ENCODE measurements at places on chromosomes 3 and 15.

DNA sequence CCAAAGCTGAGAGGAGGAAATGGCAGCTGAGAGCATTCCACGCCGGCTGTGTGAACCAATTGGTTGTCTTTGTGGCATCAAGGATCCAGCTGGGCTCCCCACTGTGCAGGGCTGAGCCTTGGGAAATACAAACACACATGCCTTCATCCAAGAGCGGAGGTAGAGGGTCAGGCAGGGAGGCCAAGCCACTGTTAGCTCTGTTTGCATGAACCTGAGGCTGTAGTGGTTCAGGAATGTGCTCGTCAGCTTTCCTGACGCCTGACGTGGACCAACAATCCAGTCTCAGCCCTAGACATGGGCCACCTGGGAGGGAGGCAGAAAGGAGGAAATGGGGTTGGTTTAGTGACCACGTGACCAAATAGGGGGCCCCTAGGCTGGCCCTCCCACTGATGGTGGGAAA is 276.9 kb downstream of the TLE3 start:
- DNase-seq, result no peak

DNA sequence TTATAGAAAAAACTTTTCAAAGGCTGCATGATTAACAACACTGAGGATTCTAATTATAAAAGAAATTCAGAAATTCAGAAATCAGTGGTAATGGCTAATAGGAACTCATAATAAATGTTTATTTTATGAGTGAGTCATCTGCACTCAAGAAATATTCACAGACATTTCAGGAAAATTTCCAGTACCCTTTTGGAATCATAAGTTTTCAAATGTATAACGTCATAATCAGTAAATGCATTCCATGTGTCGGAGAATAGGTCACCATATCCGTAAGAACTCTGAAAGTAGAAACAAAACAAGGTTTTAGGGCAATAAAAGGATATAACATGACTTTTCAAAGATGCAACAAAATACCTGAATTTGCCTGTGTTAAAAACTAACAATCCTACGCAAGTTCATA is 24.7 kb downstream of the EOGT start:
- DNase-seq, result no peak

GRCh38 chr3:192918275-192918588 is 576 bp upstream of the MB21D2 start:
- no peak for DNase-seq

DNA sequence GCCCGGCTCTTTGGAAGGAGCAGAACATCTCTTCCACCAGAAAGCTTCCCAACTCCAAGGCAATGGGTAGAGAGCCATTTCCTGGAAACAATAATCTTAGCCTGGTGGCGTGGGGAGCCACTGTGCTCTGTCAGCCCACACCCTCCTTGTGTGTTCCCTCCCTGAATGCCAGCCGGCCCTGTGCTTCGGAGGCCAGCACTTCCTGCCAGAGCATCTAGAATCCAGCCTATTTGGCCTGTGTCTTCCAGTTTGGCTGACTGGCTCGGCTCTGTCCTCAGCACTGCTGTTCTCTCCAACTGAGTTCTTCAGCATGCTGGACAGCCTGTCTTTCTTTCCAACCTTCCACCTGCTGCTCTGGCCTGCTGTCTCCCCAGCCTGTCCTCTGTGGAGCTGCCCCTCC is 349.3 kb downstream of the MFSD1 start:
- no peak for DNase-seq

GRCh38 chr3:85054579-85054978 is 95.8 kb downstream of the CADM2 start:
- no peak for DNase-seq

DNA sequence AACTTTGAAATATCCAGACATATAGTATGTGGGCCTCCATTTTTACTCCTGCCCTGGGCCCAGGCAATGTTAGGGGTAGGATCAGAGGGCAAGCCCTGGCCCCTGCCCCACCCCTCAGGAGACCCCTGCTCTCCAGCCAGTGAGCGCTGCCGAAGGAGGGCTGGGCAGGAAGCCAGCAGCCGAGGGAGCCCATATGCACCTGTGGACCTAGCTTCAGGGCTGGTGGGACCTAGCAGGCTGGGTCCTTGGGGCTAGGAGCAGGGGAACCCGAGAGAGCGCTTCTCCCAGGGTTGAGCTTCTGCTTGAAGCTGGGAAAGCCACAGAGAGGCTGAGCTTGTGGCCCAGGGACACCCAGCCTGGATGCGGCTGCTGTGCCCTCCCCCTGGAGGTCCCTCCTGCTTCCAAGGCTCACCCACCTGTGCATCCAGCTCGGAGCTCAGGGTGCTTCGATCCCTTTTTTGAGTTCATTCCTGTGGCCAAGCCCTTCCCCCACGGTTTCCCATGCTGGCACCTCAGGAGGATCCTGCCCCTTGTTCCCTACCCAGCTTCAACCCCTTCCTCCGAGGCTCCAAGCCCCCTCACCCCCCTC is 21.0 kb upstream of the CYP11A1 start:
- no peak for DNase-seq

DNA sequence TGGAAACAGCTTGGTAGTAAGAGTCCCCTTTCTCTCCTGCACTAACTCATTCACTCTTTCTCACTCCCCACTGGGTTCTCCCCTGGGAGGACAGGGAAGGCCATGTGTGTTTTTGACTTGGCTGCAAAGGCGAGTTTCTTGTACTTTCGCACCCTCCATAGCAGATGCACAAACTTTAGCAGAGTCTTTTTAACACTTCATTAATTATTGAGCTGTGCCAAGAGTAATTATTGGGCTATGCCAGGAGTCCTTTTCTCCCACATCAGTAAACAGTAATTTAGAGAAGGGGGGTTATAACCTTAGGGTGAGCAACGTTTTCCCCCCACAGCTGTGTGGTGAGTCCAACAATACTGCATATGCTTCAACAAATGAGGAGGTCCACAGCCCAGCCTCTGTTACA is 224.4 kb upstream of the ATP11B start:
- DNase-seq, result no peak

DNA sequence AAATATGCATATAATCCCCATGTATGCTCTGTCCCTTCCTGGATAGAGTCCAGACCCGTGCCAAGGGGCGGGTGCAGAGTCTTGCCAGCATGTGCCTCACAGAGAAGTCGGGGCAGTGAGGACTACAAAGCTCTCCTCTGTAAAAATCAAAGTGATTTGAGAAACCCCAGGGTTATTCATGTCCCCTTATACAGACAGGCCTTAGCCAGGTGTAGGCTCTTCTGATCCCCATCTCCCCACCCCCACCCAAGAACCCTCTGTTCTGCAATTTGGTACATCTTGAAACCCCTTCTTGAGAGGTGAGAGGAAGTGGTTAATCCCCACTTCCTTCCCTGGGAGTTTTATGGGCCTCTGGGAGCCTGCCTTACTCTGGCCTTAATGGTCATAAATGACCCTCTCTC is 24.7 kb downstream of the TRIM71 start:
- DNase-seq, result no peak

- DNase-seq, result no peak
Measured at GRCh38 chr3:178518660-178519396, 17.4 kb upstream of the KCNMB2 start.

DNA sequence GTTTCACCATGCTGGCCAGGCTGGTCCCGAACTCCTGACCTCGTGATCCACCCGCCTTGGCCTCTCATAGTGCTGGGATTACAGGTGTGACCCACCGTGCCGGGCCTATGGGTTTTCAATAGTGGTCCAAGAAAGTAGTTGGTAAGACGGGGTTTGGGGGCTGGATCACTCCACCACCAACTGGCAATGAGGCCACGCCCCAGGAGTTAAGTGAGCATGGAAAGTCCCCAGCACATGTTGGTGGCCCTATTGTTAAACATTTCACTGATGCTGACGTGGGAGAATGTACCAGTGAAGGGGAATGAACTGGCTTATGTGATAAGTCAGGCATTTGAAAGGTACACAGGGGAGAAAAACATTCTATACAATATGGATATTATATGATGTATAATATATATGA is 80.4 kb downstream of the CHRD start:
- no peak for DNase-seq

DNA sequence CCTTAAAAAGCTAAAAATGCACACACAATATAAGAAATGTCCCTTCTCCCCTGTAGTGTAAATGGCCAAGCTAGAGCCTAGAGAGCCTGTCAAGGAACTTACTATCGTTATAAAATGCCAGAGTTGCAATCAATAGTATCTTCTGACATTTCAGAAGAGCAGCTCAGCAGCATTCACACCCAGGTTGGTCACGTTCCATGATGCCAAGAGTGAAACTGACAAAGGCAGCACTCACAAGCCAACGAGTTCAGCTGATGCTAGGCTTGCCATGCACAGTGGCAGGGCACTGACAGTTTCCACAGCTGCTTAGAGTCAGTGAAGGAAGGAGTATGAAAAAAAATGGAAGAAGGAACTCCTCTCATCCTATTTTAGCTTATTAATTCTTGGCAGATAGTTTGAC is 331.4 kb upstream of the CCDC54 start:
- no peak for DNase-seq

GRCh38 chr3:58989163-58989562 is 60.7 kb downstream of the CFAP20DC start:
- DNase-seq, result no peak

- no peak for DNase-seq
Measured at GRCh38 chr3:48738926-48739616, 22.1 kb upstream of the IP6K2 start.

GRCh38 chr15:79682285-79682684 is 214.5 kb downstream of the MTHFS start:
- DNase-seq, result peak; percentile 57

DNA sequence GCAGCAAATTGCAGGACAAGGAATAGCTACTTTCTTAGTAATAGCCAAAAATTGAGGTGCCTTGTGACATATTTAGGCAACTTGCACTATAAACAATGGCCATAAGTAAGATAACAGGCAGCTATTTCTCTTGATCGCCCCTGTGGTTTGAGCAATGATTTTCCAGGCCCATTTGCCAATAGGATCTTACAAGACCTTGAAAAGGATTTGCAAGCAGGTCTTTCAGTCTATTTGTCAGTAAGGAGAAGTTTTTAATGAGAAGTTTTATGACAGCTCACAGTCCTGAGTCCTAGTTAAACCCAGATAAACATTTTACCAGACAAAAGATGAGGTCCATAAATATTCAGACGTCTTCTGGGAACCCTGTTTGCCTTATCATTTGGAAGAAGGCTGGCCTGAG is 645.5 kb downstream of the RBMS3 start:
- no peak for DNase-seq

DNA sequence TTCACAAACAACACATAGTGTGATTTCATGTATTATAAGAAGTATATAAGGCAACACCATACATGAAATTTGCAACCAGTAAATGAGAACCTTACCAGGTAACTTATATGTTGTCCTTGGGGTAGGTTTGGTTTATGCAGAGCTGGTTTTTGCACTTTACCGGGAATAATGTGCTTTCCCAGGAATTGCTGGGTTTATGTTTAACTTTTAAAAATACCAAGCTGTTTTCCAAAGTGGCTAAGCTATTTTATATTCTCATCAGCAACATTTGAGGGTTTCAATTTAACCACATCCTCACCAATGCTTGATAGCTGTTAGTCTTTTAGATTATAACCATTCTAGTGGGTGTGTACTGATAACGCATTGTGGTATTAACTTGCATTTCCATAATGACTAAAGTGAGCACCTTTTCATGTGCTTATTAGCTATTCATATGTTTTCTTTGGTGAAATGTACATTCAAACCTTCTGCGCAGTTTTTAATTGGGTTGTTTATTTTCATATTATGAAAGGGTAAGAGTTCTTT is 71.6 kb downstream of the KY start:
- DNase-seq, result no peak

- DNase-seq, result no peak
Measured at GRCh38 chr15:34773013-34773412, 18.2 kb upstream of the GJD2 start.

DNA sequence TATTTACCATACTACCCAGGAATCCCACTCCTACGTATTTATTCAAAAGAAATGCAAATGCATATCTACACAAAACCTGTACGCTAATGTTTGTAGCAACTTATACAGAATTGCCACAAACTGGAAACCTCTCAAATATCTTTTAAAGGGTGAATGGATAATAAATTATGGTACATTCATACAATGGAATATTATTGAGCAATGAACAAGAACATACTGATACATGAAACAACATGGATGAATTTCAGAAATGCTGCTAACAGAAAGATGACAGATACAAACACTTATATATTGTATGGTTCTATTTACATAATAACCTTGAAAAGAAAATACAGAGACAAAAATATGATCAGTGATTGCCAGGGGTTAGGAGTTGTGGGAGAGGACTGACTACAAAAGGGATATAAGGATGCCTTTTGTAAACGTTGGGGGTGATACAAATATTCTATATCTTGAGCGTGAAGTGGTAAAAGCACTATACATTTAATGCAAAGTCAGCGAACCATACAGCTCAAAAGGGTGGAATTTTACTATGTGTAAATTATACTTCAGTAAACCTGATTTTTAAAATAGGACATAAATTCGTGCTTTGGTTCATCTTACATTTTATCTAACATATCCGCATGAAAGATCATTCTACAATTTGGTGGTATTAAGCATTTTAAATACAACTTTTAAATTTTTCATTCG is 55.0 kb upstream of the FOXB1 start:
- DNase-seq, result no peak

DNA sequence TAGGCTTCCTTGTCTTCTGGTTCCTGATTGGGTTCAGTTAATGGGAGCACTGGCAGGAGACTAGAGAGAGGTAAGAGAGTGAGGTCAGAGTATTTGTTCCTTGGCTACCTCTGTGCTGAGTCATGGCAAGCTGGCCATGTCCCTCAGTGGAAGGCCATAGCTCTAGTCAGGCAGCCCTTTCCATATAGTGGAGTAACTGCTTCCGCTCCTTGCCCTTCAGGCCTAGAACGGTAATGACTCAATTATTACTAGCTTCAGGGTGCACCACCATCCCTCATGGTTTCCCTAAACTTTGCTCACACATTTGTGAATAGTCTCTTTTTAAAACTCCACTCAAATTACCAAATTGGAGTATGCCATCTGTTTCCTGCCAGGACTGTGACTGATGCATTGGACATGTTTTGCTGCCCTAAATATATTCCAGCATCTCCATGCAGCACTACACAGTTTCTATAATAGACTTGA is 10.5 kb upstream of the ANO10 start:
- no peak for DNase-seq

DNA sequence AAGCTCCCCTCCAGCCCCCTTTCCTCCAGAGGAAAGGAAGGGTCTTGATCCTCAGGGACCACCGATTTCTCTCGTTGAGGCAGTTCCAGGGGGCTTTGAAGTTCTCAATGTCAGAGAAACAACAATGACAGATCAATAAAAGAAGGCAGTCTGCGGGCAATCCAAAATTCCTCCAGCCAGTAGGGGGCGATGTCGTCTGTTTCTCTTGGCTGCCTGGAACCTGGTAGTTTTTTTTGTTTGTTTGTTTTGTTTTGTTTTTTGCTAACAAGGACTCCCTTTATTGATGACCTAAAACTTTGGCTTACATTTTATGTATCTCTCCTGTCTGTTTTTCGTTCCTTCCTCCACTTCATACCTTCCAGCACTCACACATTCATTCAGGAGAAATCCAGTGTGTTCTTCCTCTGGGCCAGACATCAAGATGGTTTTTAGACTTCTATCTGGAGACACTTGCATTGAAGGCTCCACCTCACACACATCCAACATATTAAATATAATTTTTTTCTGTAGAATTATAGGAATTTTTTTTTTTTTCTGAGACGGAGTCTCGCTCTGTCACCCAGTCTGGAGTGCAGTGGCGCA is 276.6 kb downstream of the RPLP1 start:
- no peak for DNase-seq

GRCh38 chr3:177983320-177983719 is 552.9 kb upstream of the KCNMB2 start:
- no peak for DNase-seq
